H1 (cell line): ENCODE measurements at places on chromosomes 12 and 14. TPM values are rescaled to one million over a fixed set of nuclear protein-coding genes. Genes with fewer than 3 reads are reported as not detected.

CMA1 gene
- not detected in 2 replicates for total RNA-seq

KIF5A gene
- total RNA-seq: 21.9 and 22.8 TPM in 2 replicates

PKP2 gene
- 44.2 and 44.8 TPM in 2 replicates for total RNA-seq

MAP1LC3B2 gene
- 1.3 and 1.5 TPM in 2 replicates for total RNA-seq

WSB2 gene
- total RNA-seq: 58.2 and 70.0 TPM in 2 replicates

KLRF1 gene
- total RNA-seq: not detected in 2 replicates

PPM1A gene
- 45.2 and 51.2 TPM in 2 replicates for total RNA-seq

RTL1 gene
- not detected in 2 replicates for total RNA-seq

HOXC12 gene
- not detected in 2 replicates for total RNA-seq

KRT7 gene
- 13.2 and 16.5 TPM in 2 replicates for total RNA-seq

LIMA1 gene
- total RNA-seq: 43.3 and 47.6 TPM in 2 replicates

SRSF5 gene
- 226 and 238 TPM in 2 replicates for total RNA-seq

FGD6 gene
- 22.4 and 24.3 TPM in 2 replicates for total RNA-seq

GPR162 gene
- 8.6 and 8.8 TPM in 2 replicates for total RNA-seq

SP7 gene
- total RNA-seq: 0.13 TPM in 1 of 2 replicates, not detected in the other

OTOGL gene
- 0.17 and 0.31 TPM in 2 replicates for total RNA-seq

WNT1 gene
- not detected in 2 replicates for total RNA-seq

RABGGTA gene
- 16.0 and 16.9 TPM in 2 replicates for total RNA-seq

PLD4 gene
- 0.04 TPM in 1 of 2 replicates, not detected in the other for total RNA-seq

ASB8 gene
- 8.1 and 8.3 TPM in 2 replicates for total RNA-seq

COX8C gene
- not detected in 2 replicates for total RNA-seq

CLECL1 gene
- not detected in 2 replicates for total RNA-seq

MYBPC1 gene
- total RNA-seq: not detected in 2 replicates

AKAP5 gene
- total RNA-seq: 3.5 and 3.8 TPM in 2 replicates

GTF2A1 gene
- 53.5 and 57.8 TPM in 2 replicates for total RNA-seq

LMNTD1 gene
- total RNA-seq: not detected in 2 replicates

SLC7A7 gene
- total RNA-seq: 5.8 and 6.3 TPM in 2 replicates

PLCZ1 gene
- not detected in 2 replicates for total RNA-seq

STAT6 gene
- total RNA-seq: 26.8 and 32.9 TPM in 2 replicates

TEDC1 gene
- total RNA-seq: 5.6 and 6.4 TPM in 2 replicates

P2RX7 gene
- 0.42 and 0.56 TPM in 2 replicates for total RNA-seq

PPP1R1A gene
- 8.1 and 13.1 TPM in 2 replicates for total RNA-seq

PLEKHH1 gene
- total RNA-seq: 27.2 and 33.3 TPM in 2 replicates

RCOR1 gene
- total RNA-seq: 23.1 and 26.3 TPM in 2 replicates

CEP83 gene
- total RNA-seq: 25.6 and 25.8 TPM in 2 replicates

MORN3 gene
- 0.34 and 0.93 TPM in 2 replicates for total RNA-seq

DEPDC4 gene
- total RNA-seq: 3.8 and 4.8 TPM in 2 replicates

PLEKHD1 gene
- 0.48 and 0.67 TPM in 2 replicates for total RNA-seq

SRGAP1 gene
- 5.5 and 7.3 TPM in 2 replicates for total RNA-seq

ZDHHC22 gene
- total RNA-seq: 55.2 and 59.3 TPM in 2 replicates

SELPLG gene
- total RNA-seq: 0.13 TPM in 1 of 2 replicates, not detected in the other

TROAP gene
- 52.0 and 54.0 TPM in 2 replicates for total RNA-seq

NFATC4 gene
- total RNA-seq: 47.3 and 51.2 TPM in 2 replicates

BHLHE41 gene
- 1.6 and 3.4 TPM in 2 replicates for total RNA-seq

LRRC10 gene
- total RNA-seq: not detected in 2 replicates

AQP6 gene
- total RNA-seq: 0.17 TPM in 1 of 2 replicates, not detected in the other

REM2 gene
- 1.1 and 1.3 TPM in 2 replicates for total RNA-seq

B3GNT4 gene
- 1.4 and 1.9 TPM in 2 replicates for total RNA-seq

NELL2 gene
- 50.6 and 54.2 TPM in 2 replicates for total RNA-seq

SDSL gene
- total RNA-seq: 0.69 TPM in 1 of 2 replicates, not detected in the other

ASIC1 gene
- 1.9 and 2.4 TPM in 2 replicates for total RNA-seq

MIP gene
- 0.19 TPM in 1 of 2 replicates, not detected in the other for total RNA-seq

SLC10A1 gene
- total RNA-seq: not detected in 2 replicates

GARIN6 gene
- total RNA-seq: not detected in 2 replicates

GLT1D1 gene
- 3.6 and 4.1 TPM in 2 replicates for total RNA-seq

CCDC177 gene
- total RNA-seq: 2.8 and 2.9 TPM in 2 replicates
